Muscle of leg (tissue), 16 donors: ENCODE measurements at places on chromosomes 6 and 20. TPM values are rescaled to one million over a fixed set of nuclear protein-coding genes. Genes with fewer than 3 reads are reported as not detected.

HLA-DRA gene
- total RNA-seq: 30.7 TPM

DNA sequence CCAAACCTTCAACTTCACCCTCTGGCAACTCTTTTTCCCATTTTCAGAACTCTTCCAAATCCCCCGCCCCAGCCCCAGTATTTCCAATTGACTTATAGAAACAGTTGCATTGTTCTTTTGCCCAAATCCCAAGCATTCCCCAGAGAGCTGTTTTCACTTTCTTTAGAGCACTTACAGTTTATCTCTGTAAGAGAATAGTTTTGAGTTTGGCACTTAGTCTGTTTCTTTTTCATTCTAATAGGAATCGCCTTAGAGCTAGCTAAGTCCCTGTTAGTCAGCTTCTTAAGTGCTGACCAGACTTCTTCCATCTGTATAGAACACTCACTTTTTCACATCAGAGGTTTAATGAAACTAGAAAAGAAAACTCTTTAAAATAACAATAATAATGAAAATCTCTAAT, 374.2 kb upstream of the FLRT3 start:
- peak; percentile 37 for DNase-seq

DNA sequence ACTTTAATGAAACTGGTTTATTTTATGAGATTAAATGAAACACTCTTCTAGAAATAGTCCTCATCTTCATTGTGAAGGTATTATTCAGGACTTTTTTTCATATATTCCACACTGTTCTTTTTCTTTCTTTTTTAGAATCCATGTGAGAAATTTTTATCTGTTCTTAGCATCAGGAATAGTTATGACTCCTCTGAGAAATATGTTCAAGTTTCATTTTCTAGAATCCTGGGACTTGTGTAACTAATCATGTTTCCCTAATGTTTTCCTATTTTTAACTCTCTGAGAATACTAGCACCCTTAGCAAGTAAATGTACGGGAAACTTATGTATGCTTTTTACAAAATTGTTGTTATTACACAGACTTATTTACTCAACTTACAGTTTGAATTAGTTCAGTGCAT, 407.8 kb downstream of the CBLN4 start:
- no peak for DNase-seq

MDN1 gene
- 24.4 TPM for total RNA-seq

TRIM40 gene
- total RNA-seq: not detected
